ENCODE measurements at places on chromosomes 13 and 19.

GRCh38 chr19:39401549-39402345, 4.9 kb upstream of the ZFP36 start:
- DNase-seq: peak; percentile 47

DNA sequence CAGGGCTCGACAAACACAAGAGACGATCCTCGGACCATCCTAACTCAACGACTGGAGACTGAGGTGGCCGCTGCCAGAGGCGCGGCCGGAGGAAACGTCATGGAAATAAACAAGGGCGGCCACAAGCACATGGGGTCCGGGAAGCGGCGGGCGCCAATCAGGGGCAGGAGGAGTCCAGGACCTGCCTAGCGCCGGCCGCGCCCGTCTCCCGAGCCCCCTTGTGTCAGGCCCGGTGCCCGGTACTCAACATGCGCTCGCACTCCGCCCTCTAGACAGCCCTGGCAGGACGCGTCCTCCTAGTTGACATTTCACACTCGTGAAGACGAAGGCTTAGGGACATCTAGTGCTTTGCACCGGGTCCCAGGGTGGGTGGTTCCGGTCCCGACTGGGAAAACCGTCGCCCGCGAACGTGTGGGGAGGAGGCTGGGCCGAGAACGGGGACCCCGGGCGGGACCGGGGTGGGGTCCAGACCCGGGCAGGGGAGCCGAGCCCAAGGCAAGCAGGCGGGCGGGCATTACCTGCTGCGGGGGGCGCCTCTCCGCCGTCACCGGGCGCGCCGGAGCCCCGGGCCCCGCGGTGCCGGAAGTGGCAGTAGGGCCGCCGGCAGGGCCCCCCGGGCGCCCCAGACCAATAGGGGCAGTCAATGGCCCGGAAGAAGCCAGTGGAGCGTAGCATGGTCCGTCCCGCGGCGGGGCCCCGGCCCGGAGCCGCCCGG, 442 bp downstream of the REXO1 start:
- DNase-seq: no peak

DNA sequence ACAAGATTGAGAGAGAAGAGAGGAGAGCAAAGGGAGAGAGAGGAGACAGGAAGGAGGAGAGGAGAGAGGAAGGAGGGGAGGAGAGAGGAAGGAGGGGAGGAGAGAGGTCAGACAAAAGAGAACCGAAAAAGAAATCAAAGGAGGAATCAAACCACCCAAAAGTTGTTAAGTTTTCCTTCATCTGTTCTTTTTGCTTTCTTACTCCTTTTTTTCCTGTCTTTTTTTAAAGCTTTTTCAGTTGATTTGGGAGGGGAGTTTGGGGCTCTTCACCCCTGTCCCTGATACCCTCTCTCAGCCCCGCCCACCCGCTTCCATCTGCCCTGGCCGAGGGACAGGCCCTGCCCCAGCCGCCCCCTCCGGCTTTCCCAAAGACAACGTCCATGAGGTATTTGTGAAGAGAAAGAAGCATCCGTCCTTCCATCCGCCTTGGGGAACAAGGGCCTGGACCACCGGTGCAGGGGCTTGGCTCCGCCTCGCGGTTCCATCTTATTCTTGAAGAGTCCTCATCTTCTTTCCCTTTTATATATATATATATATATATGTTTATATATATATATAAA, 13.3 kb downstream of the ZNF574 start:
- DNase-seq: no peak

- DNase-seq: peak; percentile 71
Measured at GRCh38 chr19:55546822-55547614, 1.7 kb upstream of the SBK3 start.

DNA sequence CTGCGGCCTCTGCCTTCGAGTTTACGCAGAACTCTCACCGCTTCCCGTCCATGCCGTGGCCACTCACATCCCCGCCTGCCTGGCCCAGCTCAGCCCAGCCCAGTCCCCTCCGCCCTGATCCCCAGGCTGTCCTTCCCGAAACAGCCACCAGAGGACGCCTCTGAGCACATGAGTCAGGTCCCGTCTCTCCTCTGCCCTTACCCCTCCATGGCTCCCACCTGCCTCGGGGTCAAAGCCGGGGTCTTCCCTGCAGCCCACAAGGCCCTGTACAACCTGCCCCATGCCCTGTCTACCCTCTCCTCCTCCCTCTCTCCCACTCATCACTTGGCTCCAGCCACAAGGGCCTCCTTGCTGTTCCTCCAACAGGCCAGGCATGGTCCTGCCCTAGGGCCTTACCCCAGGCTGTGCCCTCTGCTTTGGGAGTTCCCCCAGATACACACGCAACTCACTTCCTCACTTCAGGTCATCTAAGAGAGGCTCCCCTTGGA, 8.1 kb upstream of the SEMA6B start:
- DNase-seq: no peak

DNA sequence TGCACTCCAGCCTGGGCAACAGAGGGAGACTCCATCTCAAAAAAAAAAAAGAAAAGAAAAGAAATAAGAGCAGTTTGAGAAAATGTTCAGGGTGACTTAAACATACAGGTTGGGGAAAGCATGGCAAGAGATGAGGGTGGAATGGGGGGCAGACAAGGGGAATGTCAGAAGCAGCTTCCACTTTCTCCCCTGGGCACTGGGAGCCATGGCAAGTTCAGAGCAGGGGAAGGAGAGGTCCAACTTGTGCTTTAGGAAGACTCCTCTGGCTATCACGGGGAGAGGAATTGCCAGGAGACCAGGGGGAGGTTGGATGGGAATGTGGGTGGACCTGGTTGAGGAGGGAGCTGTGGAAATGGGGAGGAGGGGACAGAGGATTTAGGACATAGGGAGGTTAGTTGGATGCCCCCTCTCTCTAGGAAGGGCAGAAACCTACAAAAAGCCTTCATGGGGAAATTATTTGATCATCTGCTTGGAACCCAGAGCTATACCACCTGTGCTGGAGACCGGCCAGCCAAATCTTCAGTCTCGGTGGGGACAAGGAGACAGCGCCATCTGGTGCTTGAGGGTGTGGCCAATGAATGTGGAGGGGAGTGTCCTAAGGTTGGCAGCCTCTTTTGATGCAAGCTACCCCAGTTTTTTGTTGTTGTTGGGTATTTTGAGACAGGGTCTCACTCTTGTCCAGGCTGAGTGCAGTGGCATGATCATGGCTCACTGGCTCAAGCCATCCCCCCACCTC, 7.3 kb upstream of the STRN4 start:
- no peak for DNase-seq

GRCh38 chr13:22050951-22051563, 380.2 kb downstream of the FGF9 start:
- DNase-seq: no peak

DNA sequence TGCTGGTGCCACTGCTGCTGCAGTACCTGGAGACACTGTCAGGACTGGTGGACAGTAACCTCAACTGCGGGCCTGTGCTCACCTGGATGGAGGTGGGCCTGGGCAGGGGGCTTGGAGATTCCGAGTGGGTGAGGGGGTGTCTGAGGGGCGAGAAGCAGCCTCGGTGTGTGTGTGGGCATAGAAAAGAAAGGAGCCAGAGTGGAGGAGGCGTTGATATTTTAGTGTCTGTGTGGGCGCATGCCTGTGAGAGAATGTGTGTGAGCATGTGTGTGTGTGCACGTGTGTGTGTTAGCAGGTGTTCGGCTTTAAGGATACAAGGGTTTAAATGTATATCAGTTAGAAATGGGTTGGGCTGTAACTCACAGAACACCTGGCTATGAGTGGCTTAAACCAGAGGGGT, 3.7 kb downstream of the ARHGAP33 start:
- DNase-seq: no peak

DNA sequence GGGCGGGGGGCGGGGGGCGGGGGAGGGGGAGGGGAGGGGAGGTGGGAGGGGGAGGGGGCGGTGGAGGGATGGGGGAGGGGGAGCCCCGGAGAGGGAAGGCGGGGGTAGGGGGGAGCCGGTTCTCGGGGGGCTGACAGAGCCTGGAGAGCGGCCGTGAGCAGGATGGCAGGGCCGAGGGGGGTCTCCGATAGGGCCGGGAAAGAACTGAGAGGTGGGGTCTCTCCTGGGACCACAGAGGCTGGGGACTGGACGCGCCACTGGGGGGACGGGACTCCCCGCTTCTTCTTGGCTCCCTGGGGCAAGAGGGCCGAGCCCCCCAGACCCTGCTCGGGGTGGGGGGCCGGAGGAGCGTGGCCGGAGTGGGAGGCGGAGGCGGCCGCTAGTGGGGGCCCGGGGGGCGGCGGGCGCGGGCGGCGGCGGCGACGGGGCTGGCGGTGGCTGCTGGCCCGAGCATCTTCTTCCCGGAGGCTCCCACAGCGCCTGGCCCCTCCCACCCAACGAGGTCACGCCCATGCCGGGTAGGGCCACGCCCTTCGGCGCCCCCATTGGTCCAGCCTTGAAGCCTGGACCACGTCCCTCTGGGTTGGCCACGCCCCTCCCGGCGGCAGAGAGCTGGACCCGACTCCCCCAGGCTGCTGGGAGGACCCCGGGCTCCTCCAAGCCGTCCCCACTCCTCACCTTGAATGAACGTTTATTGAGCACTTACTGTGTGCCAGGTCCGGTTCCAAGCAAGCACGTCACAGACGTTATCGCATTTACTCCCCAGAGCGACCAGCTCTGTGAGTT, at the start of gene NOVA2:
TSS of gene NOVA2 (minus strand) at position 313 of the 786 bp plus-strand sequence. CDS start 514 bp downstream, outside the sequence.
- DNase-seq: no peak

GRCh38 chr19:57319869-57320179, 448 bp upstream of the ZNF543 start:
- no peak for DNase-seq

DNA sequence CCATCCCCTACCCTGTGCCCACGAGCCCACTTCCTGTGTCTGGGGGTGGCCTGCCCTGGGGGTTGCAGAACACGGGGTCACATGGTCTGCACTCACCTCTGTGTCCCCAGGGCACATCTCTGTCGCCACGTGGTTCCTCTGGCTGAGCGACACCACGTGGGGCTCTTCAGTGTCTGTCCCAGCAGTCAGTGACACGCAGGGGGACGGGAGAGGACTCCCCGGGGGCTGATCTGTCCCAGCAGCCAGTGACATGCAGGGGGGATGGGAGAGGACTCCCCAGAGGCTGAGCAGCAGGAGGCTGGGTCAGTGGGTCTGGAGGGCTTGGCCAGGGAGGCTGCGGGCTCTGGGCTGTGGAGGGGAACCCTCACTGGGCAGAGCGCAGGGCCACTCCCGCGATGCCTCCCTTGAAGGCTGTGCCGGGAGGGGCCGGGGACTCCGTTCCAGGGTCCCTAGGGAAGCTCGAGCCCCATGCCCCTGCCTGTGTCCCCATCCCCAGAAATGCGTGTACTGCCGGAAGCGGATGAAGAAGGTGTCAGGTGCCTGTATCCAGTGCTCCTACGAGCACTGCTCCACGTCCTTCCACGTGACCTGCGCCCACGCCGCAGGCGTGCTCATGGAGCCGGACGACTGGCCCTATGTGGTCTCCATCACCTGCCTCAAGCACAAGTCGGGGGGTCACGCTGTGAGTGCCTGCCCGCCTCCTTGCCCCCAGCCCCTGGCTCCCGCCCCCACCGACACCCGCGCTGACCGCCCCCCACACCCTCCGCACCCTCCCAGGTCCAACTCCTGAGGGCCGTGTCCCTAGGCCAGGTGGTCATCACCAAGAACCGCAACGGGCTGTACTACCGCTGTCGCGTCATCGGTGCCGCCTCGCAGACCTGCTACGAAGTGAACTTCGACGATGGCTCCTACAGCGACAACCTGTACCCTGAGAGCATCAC, 174.8 kb downstream of the KDM4B start:
- DNase-seq: no peak

- no peak for DNase-seq
Measured at GRCh38 chr19:17522988-17523872, 11.8 kb downstream of the PGLS start.

- no peak for DNase-seq
Measured at GRCh38 chr19:55616395-55616875, 7.9 kb downstream of the ZNF784 start.

DNA sequence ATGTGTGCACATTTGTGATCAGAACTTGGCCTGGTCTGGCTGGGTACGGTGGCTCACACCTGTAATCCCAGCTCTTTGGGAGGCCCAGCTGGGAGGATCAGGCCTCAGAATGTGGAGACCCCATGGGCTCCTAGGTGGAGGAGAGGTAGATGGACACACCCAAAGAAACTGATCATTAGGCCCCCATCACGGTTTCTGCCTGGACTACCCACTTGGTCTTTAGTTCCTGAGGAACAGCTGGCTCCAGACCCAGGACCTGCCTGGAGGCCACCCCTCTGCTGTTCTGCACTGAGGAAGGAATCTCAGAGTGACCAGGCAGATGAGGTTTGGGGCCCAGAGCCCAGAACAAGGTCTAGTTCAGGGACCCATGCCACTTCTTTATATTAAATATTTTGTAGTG, 1.5 kb downstream of the CBLC start:
- DNase-seq: no peak

DNA sequence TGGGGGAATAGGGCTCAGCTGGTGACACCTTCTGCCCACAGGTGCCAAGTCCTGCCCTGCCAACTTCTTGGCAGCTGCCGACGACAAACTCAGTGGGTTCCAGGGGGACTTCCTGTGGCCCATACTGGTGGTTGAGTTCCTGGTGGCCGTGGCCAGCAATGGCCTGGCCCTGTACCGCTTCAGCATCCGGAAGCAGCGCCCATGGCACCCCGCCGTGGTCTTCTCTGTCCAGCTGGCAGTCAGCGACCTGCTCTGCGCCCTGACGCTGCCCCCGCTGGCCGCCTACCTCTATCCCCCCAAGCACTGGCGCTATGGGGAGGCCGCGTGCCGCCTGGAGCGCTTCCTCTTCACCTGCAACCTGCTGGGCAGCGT, 2.1 kb downstream of the P2RY11 start:
- no peak for DNase-seq

- DNase-seq: no peak
Measured at GRCh38 chr13:113748101-113748861, 10.7 kb upstream of the TMEM255B start.

GRCh38 chr13:34826432-34826831, 115.6 kb upstream of the NBEA start:
- DNase-seq: no peak

DNA sequence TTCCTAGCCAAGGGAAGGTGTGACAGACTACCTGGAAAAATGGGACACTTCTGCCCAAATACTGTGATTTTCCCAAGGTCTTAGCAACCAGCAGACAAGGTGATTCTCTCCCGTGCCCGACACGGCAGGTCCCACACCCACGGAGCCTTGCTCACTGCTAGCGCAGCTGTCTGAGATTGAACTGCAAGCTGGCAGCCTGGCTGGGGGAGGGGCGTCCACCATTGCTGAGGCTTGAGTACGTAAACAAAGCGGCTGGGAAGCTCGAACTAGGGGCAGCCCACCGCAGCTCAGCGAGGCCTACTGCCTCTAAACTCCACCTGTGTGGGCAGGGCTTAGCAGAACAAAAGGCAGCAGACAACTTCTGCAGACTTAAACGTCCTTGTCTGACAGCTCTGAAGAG, 146.2 kb downstream of the UGGT2 start:
- DNase-seq: no peak

GRCh38 chr19:42577016-42577415, 17.7 kb downstream of the CEACAM8 start:
- no peak for DNase-seq

- DNase-seq: no peak
Measured at GRCh38 chr19:19064811-19065745, 1.3 kb downstream of the SLC25A42 start.

GRCh38 chr13:40813667-40814454, 24.4 kb downstream of the SLC25A15 start:
- no peak for DNase-seq

- DNase-seq: no peak
Measured at GRCh38 chr13:30510091-30510490, 44.4 kb upstream of the HMGB1 start.

- no peak for DNase-seq
Measured at GRCh38 chr13:75902166-75903104, 266.3 kb downstream of the LMO7 start.

All from stromal cell of bone marrow (primary cell).